Occipital lobe (tissue), 3 donors: ENCODE measurements at places on chromosomes 7 and 10. TPM values are rescaled to one million over a fixed set of nuclear protein-coding genes. Genes with fewer than 3 reads are reported as not detected.

The SLC26A3 gene
- not detected for total RNA-seq

The RUFY2 gene
- 119 TPM for total RNA-seq

The EPO gene
- total RNA-seq, result not detected

The ETV1 gene
- total RNA-seq, result 66.1 TPM

The SUN3 gene
- not detected for total RNA-seq

The TCF7L2 gene
- total RNA-seq, result 1.9 TPM

The SPDYE6 gene
- total RNA-seq, result 0.16 TPM

The CAMK2B gene
- total RNA-seq, result 96.1 TPM

The CYP3A7 gene
- not detected for total RNA-seq

The GJC3 gene
- 0.47 TPM for total RNA-seq

The AOAH gene
- total RNA-seq, result 3.6 TPM

The ACSL5 gene
- total RNA-seq, result 3.0 TPM

The ACBD5 gene
- 56.6 TPM for total RNA-seq

The LOXL4 gene
- total RNA-seq, result 0.47 TPM

The INMT gene
- 0.16 TPM for total RNA-seq

The TMEM196 gene
- 10.1 TPM for total RNA-seq

The DDC gene
- total RNA-seq, result not detected

The SPDYE2 gene
- not detected for total RNA-seq
